ENCODE measurements at places on chromosomes 7 and 10.

- DNase-seq = no peak
These were observed 157.3 kb downstream of the CTTNBP2 start for GRCh38 chr7:117715784-117716445.

DNA sequence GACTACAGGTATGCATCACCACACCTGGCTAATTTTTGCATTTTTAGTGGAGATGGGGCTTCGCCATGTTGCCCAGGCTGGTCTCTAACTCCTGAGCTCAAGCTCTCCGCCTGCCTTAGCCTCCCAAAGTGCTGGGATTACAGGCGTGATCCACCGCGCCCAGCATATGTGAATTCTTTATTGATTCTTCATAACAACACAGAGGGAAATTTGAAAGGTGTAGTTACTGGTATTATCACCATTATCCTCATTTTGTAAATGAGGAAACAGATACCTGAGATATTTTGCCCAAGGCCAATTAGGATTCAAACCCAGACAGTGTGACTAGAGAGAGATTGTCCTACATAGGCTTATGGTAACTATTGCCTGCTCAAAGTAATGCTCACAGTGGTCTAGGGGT, 22.6 kb downstream of the TCF7L2 start:
- DNase-seq = no peak

DNA sequence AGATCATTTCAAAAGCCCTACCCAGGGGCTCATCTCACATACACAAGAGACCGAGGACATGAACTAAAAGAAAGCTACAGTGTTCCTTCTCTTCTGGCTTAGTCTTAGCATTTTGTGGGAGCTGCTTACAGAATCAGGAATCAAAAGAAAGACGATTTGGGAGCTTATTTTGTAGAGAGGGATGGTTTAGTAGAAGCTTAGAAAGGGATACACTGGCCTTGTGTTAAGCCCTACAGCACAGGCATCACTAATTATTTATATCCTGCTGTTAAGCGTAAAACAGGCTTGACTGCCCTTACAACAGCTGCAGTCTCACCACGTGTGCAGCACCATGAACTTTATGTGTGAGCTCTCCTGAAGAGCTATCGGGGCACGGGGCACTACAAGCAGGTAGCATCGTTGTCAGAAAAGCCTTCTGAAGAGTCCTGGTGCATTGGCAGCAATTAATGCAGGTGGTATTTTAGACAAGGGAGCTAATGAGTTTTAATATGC, 798.3 kb downstream of the NXPH1 start:
- no peak for DNase-seq

GRCh38 chr7:123220396-123220795, 20.6 kb upstream of the SLC13A1 start:
- DNase-seq = no peak

DNA sequence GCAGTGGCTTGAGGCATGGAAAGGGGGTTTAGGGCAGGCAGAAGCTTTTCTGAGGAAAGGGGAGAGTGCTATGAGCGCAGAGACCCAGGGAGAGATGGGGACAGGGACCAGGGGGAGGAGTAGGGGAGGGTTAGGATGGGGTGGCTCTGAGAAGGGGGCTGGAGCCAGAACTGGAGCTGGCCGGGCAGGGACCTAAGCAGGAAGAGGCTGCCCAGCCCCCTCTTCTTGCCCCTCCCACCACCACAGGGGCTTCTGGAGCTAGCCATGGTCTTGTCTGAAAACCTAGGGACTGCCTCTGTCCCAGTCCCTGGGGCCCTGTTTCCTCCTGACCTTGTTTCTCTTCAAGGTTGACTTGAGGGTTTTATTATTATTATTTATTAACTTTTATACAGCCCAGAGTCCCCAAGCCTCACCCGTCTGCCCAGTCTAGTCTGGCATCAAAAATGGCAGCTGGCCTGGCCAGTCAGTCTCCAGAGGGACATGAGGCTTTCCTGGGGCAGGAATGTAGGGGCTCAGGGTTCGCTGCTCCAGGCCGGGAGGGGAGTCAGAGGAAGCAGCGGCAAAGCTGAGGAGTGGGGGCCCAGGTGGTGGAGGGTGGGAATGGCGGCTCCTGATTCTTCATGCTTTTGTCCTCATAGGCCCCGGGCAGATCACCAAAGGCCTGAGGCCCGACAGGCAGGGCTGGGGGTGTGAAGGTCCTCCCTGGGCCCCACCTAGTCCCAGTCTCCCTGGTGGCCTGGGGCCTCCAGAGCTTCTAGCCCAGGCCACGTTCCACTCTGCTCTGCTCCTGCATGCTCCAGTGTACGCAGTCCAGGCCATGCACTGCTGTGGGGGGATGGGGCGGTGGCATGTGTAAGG, 5.7 kb downstream of the TRIM8 start:
- no peak for DNase-seq

GRCh38 chr7:92678291-92678920, 88.2 kb upstream of the FAM133B start:
- no peak for DNase-seq

DNA sequence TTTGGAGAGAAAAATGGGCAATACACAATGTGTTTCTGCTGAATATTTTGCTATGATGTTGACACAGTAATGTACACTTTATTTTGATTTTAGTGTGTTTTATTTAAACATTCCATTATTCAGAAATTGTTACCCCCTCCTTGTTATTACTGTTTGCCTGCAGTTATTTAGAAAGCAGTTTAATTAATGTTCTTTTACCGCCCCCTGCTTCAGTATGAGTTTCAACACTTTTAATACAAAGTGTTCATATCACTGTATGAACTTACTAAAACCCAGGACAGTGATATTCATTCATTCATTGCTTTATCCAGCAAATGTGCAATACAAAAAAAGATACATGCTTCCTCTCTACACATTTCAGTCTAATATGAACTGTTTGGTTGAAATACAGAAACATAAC, 159.3 kb downstream of the AUTS2 start:
- no peak for DNase-seq

- DNase-seq = no peak
These were observed 378.5 kb downstream of the TCERG1L start for GRCh38 chr10:130933008-130933390.

- DNase-seq = no peak
These were observed 157.3 kb downstream of the NOC3L start for GRCh38 chr10:94205396-94205831.

GRCh38 chr7:50858528-50859245, 76.0 kb upstream of the GRB10 start:
- DNase-seq = no peak

- no peak for DNase-seq
These were observed 307.9 kb upstream of the SP8 start for GRCh38 chr7:21094589-21094988.

DNA sequence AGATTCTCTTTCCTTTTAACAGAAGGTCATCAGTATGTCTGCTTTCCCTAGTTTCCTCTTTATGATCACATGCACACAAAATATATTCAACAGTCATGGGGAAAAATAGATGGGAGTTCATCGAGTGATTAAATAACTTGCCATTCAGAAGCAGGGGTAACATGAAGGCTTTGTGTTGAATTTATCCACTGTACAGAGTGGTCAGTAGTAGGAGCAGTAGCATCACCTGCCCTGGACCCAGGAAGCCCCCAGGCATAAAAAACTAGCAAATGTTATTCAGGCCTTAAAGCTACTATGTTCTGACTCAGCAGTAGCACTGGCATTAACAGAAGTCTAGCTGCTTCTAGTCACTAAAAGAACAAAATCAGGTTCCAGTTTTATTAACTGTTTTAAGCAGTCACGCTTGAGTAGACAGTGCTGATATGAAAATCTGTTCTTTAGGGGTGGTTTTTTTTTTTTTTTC, 31.4 kb upstream of the FAM133B start:
- no peak for DNase-seq

DNA sequence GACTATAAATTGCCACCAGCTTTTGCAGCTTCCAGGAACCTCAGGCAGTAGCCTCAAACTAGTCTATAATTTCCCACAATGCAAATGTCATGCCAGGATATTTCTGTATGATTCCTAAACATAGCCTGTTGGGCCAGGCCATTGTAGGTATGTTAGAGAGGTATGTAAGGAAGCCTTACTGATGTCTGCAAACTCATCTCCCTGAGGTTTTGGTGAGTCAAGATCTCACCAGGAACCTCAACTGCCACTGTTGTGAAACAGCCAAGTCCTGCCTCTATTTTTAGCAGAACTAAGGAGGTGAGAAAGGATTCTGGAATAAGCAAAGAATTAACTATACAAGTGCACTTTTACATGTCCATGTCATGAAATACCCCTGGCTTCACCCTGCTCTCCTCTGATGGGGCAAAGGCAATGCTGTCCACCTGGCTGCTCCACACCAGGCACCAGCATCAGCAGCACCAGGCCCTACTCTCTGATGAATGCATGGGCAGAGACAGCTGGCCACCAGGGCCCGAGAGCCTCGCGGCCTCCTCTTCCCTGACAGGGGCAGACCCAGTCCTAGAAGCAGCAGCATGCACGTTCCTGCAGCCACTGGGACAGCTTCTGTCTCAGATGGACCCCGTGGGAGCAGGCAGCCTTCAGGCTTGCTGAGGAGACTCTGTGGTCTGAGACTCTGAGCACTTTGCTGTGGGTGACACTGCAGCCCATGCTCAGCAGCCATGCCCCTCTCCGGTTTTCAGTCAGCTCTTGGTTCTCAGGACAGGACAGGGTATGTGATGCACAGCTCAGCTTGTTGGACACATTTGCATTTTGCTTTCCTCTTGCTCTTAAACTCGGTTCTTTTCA, 147.3 kb downstream of the ZMYND11 start:
- no peak for DNase-seq
